ENCODE measurements at places on chromosomes 7 and 10.

GRCh38 chr10:5896208-5897052, 6.4 kb downstream of the FBH1 start:
- DNase-seq = no peak

DNA sequence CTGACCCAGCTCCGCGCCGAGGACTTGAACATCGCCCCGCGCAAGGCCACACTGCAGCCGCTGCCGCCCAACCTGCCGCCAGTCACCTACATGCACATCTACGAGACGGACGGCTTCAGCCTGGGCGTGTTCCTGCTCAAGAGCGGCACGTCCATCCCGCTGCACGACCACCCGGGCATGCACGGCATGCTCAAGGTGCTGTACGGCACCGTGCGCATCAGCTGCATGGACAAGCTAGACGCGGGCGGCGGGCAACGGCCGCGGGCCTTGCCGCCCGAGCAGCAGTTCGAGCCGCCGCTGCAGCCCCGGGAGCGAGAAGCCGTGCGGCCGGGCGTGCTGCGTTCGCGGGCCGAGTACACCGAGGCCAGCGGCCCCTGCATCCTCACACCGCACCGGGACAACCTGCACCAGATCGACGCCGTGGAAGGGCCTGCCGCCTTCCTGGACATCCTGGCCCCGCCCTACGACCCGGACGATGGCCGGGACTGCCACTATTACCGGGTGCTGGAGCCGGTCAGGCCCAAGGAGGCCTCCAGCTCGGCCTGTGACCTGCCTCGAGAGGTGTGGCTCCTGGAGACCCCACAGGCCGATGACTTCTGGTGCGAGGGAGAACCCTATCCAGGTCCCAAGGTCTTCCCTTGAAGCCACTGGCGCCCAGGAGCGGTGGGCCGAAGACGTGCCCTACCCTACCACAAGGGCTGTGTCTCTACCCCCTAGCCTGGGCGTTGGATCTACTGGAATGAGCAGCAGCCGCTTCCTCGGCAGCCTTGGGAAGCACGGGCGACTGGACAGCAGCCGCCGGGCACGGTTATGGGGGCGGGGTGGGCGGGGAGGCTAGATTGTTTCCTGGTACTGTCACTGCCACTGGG, 945 bp downstream of the ADO start:
- DNase-seq = peak; percentile 89

DNA sequence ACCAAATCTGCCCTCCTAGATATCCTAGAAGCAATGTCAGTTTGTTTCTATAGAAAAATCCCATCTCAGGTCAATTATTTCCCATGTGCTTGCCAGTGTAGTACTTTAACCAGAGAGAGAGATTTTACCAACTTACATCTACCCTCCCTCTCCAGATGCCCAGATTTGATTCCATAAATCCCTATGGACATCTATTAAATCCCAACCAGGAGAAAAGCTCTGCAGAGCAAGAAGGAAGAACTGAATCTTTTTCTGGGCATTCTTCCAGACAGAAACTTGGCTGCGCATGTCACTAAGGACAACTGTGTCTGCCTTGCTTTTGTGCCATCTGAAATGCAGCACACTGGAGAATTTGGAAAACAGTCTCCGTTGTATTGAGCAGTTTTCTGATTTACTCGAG, 597.6 kb downstream of the SORCS1 start:
- no peak for DNase-seq

- no peak for DNase-seq
These were observed 28.6 kb upstream of the TRIL start for GRCh38 chr7:28986765-28987110.

- no peak for DNase-seq
These were observed 43.5 kb downstream of the STRA8 start for GRCh38 chr7:135277161-135277560.

DNA sequence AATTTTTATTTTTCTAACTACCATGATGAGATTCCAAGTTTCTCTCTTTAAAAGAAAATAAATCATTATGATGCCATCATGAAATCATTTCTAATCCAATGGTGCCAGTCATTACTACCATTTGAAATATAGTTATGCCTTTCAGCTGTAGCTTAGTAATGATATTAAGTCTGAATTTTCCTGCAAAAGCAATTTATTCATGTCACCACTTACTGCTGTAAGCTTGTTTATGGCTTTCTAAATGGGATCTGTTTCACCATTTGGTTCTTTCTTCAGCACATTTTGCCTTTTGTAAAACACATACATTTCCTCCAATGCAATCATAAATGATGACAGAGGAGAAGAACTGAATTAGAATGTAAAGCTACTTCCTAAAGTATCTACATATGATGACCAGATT, 130.5 kb downstream of the SEM1 start:
- no peak for DNase-seq

GRCh38 chr7:24963218-24963617, 16.8 kb downstream of the OSBPL3 start:
- peak; percentile 60 for DNase-seq

DNA sequence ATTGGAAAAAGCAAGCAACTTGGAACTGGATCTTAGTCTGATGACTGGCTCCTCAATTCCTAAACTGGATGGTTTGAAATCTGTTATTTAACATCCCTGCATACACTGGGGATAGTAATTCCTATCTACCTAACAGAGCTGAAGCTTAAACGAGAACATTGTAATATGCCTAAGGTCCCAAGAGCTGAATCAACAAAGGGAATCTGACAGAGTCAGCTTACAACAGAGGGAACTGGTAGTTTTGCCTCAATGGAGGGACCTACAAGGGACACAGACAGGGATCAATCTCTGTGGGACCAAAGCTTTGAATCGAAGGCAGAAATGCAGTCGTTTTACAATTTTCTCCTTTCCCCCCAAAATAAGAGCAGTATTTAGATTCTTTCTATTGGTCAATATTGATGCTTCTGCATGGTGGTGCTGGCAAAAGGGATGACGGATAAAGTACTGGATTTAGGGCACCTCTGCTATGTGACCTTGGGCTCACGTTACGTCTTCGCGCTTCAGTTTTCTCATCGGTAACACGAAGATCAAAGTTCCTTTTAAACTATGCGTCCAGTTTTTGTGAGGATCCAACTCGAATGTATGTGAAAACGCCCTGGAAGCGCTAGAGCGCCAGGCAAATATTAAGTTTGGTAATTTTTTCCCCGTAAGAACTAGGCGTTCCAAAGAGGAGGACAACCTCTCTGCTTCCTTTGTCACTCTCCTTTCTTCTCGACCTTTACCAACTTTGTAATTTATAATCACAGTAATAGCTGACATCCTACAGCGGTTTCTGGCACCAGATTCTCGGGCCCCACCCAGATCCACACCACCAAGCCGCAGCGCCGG, 1.1 kb downstream of the ACTR1A start:
- no peak for DNase-seq

GRCh38 chr7:151400626-151401315, 9.1 kb downstream of the WDR86 start:
- DNase-seq = no peak

GRCh38 chr10:4129866-4130477, 345.0 kb upstream of the KLF6 start:
- no peak for DNase-seq

GRCh38 chr7:124959676-124960075, 30.1 kb upstream of the POT1 start:
- no peak for DNase-seq

GRCh38 chr10:73044378-73045285, 52.0 kb downstream of the P4HA1 start:
- no peak for DNase-seq

DNA sequence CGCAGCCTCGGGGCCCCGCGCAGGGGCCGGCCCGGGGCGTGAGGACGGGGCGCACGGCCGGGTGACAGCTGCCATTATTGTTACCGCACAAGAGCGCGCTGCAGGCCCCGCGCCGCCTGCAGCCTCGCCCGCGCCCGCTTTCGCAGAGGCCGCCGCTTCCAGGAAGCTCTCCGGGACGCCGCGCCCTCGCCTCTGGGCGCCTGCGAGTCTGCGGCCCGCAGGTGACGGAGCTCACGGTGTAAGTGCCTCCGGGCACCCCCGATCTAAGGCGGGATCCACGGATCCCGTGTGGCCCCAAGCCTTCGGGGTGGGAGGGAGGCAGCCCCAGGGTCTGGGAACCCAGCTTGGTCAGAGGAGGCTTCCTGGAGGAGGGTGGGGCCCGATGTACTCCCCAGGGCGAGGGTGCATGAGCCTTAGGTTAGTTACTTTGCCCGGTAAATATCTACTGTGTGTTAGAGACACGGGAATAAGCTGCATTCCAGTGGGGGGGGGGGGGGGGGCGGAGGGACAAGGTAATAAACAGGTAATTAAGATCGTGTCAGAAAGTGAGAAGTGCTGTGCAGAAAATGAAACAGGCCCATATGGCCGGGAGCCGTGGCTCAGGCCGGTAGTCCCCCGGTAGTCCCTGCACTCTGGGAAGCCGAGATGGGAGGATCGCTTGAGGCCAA, 638 bp downstream of the IQCE start:
- no peak for DNase-seq

- no peak for DNase-seq
These were observed 57.2 kb upstream of the LYZL2 start for GRCh38 chr10:30686708-30687107.

GRCh38 chr10:51369903-51370302, 295.6 kb downstream of the PRKG1 start:
- no peak for DNase-seq

DNA sequence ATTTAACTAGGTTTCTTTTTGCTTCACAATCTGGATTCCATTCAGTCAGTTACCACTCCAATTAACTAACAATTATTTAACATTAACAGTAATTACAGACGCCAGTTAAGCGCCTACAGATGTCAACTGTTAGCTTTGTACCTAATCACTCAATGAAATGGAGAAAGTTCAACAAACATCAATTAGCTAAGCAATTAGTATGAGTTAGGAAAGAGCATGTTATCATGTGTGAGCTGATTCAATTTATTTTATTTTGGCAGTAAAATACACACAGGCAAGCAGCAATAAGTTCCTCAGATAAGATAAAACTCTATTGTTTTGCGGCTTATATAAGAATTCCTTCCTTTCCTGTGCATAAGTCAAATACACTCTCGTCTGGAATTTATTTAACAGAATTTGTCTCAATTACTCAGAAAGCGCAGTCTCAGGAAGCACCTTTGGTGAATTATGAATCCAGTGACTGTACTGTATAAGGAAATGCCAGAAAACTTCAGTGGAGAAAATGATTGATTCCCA, 427.1 kb upstream of the GALNT17 start:
- no peak for DNase-seq

DNA sequence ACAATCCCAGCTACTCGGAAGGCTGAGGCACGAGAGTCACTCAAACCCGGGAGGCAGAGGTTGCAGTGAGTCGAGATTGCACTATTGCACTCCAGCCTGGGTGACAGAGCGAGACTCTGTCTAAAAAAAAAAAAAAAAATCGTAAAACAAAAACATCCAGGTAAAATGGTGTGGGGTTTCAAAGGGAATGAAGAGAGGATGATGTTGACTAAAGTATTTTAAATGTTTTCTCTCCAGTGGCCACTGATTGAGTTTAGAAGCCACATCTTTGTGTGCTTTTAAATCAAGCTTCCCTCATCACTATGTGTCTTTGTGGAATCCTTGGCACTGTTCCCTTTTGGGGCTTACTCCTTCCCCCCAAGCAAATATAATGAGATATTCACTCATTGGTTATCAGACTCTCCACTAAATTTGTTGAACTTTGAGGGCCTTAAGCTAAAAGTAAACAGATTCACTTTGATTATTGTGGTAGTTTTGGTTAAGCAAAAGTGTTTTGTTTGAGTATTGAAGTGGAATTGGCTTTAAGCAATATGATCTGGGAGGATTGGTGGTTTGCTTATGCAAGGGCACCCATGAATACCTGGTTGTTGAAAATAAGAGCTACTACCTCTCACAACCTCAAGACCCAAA, 162.9 kb downstream of the CDK14 start:
- DNase-seq = no peak

DNA sequence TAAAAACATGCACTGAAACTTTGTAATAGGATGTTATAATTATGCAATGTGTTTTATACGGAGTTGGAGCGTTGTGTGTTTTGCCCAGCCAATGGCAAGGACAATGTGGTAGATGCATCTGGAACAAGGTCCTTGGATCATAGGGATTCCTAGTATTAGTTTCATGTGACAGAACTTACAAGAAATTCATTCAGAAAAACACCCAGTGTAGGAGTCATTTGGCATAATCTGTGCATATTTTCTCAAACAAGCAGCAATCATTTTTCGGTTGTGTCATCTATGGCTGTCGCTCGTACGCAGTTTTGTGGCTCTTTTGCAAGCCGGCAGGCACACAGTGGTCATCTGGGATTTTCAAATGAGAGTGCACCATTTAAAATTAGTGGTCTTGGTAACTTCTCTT, 19.8 kb downstream of the CREB5 start:
- DNase-seq = no peak

DNA sequence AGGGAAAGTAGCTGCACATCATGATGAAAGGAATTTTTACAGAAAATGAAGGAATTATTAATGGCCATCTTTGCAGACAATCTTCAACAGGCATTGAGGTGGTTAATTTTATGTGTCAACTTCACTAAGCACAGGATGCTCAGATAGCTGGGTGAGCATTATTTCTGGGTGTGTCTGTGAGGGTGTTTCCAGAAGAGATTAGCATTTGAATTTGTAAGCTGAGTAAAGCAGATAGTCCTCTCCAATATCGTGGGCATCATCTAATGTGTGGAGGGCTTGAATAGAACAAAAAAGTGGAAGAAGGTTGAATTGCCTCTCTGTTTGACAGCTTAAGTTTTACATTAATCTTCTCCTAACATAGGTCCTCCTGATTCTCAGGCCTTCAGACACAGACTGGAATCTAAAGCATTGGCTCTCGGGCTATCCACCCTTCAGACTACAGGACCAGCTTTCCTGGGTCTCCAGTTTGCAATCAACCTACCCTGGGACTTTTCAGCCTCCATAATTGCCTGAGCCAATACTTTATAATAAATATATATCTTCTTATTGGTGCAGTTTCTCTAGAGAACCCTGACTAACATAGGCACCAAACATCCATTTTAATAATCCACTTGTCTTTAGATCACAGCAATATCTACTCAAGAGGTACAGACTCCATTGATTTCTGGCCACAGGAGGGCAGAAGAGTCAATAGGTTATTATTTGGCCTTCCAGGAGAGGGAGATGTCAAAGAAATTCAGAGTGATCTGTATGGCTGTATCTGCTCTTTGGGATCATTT, 10.5 kb upstream of the CRPPA start:
- no peak for DNase-seq

GRCh38 chr10:52314822-52315552, 906 bp downstream of the DKK1 start:
- no peak for DNase-seq

DNA sequence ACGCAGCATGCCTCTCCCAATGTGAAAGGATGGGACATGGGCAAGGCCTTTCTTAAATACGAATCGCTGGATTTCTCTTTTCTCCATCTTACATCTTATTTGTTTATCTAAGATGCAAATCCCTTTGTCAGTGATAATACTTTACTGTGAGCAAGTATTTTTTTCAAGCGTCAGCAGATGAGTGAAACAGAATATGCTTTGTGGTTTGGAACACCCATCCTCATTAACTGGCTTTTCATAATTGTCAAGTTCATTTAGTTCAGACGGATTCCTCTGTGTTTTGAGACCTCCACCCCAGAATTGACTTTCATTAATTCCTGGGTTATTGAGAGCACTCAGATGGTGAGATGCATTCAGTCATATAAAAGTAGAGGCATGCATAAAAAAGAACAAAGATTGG, 149.8 kb downstream of the NSUN6 start:
- DNase-seq = no peak

Measured in upper lobe of left lung (tissue), 6 donors.